Lower leg skin (tissue), 4 donors: ENCODE measurements at places on chromosomes 6 and 20. TPM values are rescaled to one million over a fixed set of nuclear protein-coding genes. Genes with fewer than 3 reads are reported as not detected.
A peak's percentile ranks its signal among the peaks of the same experiment; 100 is the strongest.

The SOBP gene
- 2.7 TPM for total RNA-seq

The CAP2 gene
- total RNA-seq = 1.1 TPM

The CCN6 gene
- total RNA-seq = 1.1 TPM

The NOTCH4 gene
- 6.3 TPM for total RNA-seq

The SEMG1 gene
- 0.34 TPM for total RNA-seq

The TREM2 gene
- not detected for total RNA-seq

The SLC4A11 gene
- 10.8 TPM for total RNA-seq

The TUBB1 gene
- total RNA-seq = not detected

The ACTL10 gene
- 4.3 TPM for total RNA-seq

The KCNK17 gene
- total RNA-seq = 0.39 TPM

GRCh38 chr20:56875052-56875659 lies 246.1 kb downstream of the TFAP2C start:
- no peak for DNase-seq

DNA sequence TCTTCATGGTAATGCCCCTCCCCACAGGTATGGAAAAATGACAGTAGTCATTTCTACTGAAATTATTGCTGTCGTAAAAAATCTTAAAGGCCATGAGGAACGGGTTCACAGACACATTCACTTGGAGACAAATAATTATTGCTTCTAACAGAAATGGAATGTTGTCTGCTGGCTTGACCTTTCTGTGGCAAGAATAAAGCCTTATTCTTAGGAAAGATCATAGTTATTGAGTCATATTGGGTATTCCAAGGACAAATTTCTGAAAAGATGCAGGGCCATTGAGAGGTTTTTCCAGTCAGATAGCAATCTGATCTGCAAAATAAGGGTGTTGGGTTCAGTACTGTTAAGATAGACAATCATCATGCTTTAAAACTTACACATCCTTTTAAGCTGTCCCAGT lies 29.2 kb downstream of the AKAP7 start:
- DNase-seq = no peak

- no peak for DNase-seq
These were observed 93.1 kb upstream of the SOX4 start for GRCh38 chr6:21500314-21501020.

DNA sequence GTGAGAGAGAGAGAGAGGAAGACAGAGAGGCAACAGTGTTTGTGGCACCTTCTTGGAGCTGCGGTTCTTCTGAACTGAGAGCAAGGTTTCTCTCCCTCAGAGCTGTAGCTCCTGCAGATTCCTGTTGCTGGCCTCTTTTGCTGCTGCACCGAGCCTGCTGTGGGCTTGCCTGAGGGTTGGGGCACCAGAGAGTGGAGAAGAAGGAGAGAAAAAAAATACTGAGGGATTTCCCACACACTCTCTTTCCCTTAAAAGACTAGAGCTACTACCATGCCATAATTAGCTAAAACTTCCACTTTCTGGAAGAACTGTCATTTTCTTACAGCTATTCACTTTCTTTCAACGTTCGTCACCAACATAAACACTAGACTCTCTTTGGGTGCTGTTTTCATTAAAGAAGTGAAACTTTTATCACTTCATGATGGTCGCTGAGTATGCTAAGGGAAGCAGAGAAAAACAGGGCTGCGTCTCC lies 18.2 kb upstream of the ECI2 start:
- no peak for DNase-seq

- no peak for DNase-seq
These were observed 11.2 kb downstream of the TFEB start for GRCh38 chr6:41724228-41724580.

GRCh38 chr20:7859356-7859802 lies 80.9 kb downstream of the HAO1 start:
- no peak for DNase-seq

- peak; percentile 37 for DNase-seq
These were observed 768 bp upstream of the FYN start for GRCh38 chr6:111874025-111874415.

DNA sequence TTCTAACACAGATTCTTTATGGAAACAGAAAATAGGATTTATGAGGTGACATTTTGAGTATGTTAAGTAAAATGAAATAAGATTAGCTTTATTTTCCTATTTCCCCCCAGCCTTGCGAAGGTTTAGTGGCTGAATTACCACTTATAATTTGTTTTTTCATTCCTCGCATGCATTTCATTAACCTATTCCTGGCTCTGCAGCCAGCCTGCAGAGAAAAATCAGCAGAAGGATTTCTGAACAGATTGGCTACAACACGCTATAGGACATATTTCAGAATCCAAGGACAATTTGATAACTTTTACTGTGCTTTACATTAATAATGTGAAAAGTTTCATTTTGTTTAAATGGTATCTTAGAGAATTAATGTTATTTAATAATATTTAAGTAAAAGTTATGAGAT lies 162.4 kb upstream of the MMS22L start:
- DNase-seq = no peak

DNA sequence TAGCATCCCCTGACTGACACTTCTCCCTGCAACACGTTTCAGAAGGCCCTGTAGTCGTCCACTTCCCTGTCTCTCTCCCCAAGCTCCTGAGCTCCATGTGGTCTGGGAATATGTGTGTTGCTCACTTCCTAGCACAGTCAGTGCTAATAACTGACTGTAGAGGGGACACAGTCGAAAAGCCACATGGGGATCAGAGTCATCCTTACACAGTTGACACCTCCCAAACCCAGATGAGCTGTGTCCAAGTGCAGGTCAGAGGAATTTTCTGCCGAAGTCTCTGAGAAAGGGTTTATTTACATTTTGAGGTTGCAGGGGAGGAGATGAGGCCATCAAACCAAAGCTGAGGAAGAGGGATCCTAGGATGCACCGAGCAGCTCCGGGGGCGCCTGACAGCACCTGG lies 3.5 kb upstream of the ADAM33 start:
- no peak for DNase-seq

- DNase-seq = peak; percentile 54
These were observed 222.0 kb upstream of the PDE10A start for GRCh38 chr6:165884813-165885765.

DNA sequence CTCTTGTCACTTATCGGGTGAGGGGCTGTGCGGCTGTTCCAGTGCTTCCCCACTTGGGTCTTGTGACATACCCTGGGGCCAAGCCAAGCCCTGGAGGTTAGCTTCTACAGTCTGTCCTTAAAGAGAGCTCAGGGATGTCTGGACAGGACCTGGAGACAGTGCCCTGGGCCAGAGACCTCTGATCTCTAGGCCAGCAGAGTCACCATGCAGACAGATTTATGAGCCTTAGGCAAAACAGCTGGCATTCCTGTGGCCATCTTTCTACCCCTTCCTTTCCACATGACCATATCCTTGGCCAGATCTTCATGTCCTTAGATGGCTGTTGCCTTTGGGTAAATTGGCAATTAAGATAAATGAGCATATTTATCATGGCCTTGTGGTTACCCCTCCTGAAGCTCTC lies 678.6 kb downstream of the MAFB start:
- DNase-seq = no peak

- DNase-seq = peak; percentile 70
These were observed 839.4 kb downstream of the MAFB start for GRCh38 chr20:39849664-39850063.

GRCh38 chr6:38272222-38272621 lies 367.5 kb downstream of the BTBD9 start:
- DNase-seq = no peak

- DNase-seq = peak; percentile 72
These were observed 50.8 kb downstream of the PSMG4 start for GRCh38 chr6:3309391-3310050.

- DNase-seq = no peak
These were observed 48.6 kb upstream of the NAA20 start for GRCh38 chr20:19968466-19969073.

- peak; percentile 92 for DNase-seq
These were observed at the start of gene COMMD7 for GRCh38 chr20:32743237-32744112. Gene COMMD7, minus strand, starts transcription at chr20:32743467. Its CDS starts 76 bp downstream, at chr20:32743391.

DNA sequence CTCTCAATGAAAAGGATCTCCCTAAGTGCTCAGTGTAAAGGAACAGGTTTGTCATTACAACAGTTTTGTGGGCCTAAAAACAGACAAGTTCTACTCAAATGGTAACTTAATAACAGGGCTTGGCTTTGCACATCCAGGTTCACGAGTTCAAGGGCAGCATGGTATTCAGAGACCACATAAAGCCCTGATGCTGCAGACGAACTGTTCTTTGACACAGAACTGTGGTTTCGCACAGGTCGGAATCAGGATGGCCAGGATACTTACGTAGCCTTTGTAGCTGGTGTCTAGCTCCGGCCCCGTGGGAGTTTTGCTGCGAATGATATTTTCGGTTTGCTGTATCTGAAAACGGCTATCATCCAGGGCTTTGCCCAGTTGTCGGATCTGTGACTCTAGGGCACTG lies 335.9 kb downstream of the ESR1 start:
- DNase-seq = no peak

GRCh38 chr20:145877-146276 lies 3.5 kb downstream of the DEFB126 start:
- no peak for DNase-seq

DNA sequence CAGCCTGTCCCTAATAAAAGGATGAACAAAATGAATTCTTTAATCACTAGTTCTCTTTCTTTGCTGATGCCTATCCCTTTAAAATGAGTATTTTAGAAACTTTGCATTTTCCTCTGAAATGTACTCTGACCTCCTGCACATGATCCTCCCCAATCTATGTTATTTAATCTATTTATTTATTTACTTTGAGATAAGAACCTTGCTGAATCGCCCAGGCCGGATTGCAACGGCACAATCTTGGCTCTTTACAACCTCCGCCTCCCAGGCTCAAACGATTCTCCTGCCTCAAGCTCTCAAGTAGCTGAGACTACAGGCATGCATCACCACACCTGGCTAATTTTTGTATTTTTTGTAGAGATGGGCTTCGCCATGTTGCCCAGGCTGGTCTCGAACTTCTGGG lies 27.9 kb downstream of the ADTRP start:
- no peak for DNase-seq

DNA sequence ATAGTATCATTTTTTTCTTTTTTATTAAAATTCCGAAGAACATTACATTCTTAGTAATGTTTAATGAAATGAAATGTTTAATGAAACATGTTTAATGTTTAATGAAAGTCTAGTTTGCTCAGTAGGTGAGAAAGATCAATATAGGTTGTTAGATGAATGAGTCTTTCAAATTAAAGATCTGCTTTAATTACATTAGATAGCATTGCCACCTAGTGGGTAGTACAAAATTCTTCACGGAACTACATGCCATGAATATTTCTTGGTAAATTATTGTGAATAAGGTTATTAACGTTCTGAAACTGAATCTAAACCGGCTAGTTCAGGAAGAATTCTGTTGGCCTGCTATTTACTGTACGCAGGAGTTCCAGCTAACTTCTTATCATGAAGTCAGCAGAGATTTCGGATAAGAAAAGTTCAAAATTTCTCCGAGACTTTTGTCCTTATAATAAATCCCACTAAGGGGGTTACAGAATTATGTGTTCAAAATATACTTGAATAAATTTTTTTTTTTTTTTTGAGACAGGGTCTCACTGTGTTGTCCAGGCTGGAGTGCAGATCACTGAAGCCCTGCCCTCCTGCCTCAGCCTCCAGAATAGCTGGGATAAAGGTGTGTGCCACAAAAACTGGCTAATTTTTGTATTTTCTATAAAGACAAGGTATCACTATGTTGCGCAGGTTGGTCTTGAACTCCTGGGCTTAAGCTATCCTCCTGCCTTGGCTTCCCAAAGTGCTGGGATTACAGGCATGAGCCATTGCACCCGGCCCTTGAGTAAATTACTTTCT lies 7.9 kb upstream of the GMNN start:
- DNase-seq = no peak

- DNase-seq = no peak
These were observed 90.4 kb downstream of the CD164 start for GRCh38 chr6:109291902-109292301.
